ENCODE measurements at places on chromosomes 16 and 17.

DNA sequence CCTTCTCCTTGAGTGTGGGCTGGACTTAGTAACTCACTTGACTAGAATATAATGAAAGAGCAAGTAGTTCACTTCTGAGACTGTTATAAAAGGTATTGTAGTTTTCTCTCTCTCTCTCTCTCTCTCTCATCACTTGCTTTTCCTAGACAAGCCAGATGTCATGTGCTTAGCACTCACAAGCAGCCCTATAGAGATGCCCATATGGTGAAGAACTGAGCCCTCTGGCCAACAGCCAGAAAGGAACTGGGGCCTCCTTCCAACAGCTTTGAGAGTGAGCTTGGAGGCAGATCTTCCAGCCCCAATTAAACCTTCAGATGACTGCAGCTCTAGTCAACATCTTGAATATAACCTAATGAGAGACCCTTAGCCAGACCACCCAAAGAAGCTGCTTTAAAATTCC lies 440.5 kb downstream of the GRIN2A start:
- DNase-seq: no peak

- no peak for DNase-seq
Measured at GRCh38 chr17:3914312-3914670, 2.0 kb downstream of the P2RX1 start.

GRCh38 chr17:38687286-38687685 lies 12.5 kb upstream of the EPOP start:
- no peak for DNase-seq

DNA sequence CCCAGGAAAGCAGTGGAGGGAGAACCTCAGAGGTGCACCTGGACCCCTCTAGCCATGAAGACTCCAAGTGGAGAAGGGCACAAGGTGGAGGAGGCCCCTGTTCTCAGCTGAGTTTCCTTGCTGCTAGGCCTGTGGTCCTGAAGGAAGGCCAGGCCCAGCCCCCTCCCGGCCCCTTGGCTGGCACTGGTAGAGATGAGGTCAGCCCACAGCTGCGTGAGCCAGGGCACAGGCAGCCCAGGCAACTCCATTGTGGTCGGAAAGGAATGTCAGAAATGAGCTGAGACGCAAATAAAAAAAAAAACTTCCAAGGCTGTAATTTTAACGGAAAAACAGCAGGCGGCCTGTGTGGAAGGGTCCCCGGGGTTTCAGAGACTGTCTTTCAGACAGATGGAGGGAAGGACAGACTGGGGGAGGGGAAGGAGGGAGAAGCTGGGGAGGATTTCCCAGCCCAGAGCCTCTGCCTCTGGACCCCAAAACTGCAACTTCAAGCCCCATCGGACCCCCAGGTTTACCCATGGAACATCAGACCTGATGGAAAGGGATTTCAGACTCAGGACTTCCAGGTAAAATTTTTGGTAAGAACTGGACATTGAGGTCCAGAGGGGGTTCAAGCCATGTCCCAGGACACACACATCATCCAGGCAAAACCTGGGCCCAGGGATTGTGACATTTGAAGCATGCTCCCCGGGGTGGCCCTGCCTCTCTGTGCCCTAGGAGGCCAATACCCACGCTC lies 25.6 kb upstream of the MRPS23 start:
- DNase-seq: no peak

DNA sequence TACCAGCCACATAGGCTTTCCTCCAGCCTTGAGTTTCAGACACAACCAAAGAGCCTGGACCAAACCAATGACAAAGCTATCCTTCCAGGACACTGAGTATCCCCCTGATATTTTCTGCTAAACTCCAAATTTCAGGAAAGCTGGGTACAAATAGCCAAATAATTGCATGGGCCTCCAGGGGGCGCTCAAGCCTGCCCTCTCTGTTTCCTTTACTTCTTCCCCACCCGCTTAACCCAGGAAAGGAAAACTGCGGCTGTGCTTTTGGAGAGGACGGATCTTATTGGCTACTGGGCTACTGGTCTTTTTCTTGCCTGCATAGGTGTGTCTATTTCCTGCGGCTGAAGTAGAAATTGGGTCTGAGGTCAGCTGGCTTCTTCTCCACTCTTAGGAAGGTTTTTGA lies 30.1 kb downstream of the GNGT2 start:
- DNase-seq: peak; percentile 18

GRCh38 chr16:79754501-79754900 lies 154.0 kb upstream of the MAF start:
- DNase-seq: no peak

DNA sequence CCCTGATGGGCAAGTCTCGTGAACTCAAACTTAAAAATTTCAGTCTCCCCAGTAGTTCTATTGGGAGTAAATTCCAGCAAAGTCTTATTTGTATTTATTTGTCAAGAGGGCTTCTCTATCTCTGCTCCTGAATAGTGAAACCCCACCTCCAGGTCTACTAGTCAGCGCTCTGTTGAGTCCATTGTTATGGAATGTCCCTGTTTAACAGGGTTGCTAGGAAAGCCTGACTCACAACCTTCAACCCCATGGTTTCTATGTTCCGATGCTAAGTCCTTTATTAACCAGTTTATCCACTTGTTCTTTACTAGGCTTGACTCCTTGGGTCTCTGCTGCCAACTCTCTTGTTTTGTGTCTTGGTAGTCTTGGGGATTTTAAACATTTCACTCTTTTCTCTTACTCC lies 250.7 kb upstream of the MYOCD start:
- no peak for DNase-seq

DNA sequence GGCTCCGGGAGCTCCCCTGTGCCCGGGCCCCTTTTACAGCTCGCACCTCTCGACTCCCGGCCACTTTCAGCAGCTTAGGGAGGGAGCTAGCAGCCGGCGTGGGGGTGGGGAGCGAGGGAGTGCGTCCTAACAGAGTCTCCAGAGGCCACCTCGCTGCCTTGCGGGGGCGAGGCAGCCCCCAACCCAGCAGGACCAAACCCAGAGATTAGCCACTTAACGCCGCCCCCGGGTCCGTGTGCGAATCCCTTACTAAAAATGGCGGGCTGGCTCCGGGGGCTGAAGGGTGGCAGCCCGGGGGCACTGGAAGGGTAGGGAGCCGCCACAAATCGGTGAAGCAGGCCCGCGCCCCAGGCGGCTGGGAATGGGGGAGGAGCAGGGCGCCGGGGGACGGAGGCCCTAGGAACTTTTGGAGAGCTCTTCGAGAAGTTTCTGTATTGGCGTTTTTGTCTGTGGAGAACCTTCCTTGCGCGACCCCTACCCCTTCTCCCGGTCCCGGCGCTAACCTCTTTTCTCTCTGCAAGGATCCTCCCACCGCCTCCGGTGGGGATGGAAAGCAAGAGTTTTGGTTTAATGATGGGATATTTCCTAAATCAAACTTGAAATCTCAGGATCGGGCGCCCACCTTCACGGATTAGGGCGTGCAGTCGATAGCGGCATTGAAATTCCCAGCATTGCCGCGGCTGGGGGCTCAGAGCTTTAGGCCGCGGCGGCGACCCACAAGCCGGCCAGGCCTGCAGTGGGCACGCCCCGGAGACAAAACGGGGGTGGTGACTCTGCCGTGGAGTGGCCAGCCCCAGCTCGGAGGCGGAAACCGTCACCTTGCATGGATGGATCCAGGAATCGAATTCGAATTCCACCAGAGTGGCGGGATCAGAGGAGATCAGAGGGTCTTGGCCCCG lies 793 bp upstream of the IRX3 start:
- no peak for DNase-seq

GRCh38 chr17:28875848-28876550 lies 21.2 kb downstream of the ERAL1 start:
- no peak for DNase-seq

GRCh38 chr17:73064084-73064938 lies 28.2 kb downstream of the SLC39A11 start:
- DNase-seq: no peak

- DNase-seq: no peak
Measured at GRCh38 chr17:77003699-77004098, 135.5 kb downstream of the MGAT5B start.

DNA sequence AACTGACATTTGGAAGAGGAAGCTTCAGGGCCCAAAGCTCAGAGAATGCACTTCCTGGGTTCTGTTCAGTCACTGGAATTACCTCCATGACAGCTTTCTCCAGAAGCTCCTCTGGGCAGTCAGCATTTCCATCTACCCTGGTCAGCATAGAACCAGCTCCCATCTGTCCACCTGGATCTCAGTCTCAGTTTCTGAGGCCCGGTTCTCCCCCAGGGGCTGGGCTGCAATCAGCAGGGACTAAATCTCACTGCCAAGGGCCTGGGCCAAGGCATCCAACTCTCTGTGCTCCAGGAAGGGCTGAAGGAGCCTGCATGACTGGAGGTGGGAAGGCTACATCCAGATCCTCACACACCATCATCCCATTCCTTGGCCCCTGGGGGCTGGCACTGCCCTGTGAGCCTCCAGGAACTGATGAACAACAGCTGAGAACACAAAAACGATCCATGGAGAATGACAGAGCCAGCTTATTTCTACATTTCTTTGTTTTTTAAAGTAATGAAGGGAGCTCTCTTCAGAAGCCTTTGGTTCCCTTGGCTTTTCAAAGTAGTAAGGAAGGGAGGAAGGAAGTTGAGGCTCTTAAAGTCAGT lies 66.3 kb upstream of the MRTFB start:
- no peak for DNase-seq

- DNase-seq: no peak
Measured at GRCh38 chr17:51828901-51829300, 329.6 kb downstream of the CA10 start.

- DNase-seq: no peak
Measured at GRCh38 chr17:3513305-3514035, 37.7 kb downstream of the ASPA start.

DNA sequence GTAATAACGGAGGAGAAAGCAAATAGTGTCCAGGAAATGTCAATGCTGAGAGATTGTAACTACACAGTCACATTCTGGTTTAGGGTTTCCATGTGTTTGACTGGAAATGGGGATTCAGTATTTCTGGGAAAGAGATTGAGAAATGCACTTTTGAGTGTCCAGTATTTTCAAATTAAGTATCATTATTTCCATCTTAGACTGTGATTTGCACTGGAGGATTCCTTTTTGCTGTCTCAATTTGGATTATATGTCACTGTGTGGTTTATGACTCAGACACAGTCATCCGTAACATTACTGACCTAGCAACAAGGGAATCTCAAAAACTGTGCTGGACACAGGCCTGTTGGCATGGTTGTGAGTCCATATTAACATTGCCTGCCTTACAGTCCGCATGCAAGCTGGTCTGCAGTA lies 681.4 kb downstream of the CDH11 start:
- DNase-seq: no peak

DNA sequence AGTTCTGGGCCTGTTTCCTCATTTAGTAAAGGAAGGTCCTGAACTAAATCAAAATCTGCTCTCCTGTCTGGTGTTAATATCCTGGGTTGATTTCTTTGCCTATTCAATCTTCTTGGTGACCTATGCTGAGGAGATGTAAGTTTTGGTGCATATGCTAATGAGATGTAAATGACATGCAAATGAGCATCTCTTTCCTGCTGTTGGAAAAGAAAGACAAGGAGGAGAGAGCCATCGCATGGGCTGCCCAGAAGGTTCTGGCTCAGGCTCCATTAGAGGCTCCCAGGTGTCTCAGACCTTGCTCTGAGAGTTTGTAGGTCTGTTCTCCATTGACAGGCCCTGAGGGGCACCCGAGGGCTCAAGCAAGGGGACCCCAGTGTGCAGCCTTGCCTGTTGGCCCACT lies 3.3 kb downstream of the ABI3 start:
- no peak for DNase-seq

DNA sequence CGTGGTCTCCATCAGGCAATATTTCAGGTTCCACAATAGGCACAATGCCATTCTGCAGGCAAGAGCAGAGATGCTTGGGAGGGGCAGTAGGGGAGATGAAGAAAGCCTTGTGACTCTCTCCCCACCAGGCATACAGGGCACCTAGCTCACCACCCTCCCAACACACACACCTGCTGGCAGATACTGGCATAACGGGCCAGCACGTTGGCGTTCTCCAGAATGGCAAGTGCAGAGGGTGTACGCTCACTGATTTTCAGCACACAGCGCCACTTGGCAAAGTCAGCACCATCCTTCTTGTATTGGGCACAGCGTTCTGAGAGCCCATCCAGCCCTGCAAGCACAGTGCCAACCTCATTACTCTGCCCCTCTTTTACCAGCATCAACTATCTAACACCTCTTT lies 2.2 kb downstream of the ALDOC start:
- DNase-seq: no peak

DNA sequence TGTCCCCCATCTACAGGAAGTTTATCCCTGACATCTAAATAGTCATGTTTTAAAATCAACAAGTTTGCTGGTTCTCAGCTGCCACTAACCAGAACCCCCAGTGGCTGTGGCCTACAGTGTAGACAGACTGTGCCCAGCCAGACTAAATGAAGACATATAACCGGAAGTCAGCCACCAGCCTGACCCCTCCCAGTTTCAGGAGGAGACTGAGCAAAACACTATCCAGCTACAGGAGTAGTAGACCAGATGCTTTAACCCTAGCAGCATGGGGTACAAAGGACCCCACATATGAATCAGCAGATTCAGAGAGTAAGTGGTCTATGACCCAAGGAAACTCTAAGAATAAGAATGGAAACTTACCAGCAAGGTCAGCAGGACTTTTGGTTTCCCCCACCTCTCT lies 83.4 kb downstream of the HIC1 start:
- DNase-seq: no peak

- no peak for DNase-seq
Measured at GRCh38 chr17:10751563-10751962, 21.7 kb upstream of the TMEM220 start.

DNA sequence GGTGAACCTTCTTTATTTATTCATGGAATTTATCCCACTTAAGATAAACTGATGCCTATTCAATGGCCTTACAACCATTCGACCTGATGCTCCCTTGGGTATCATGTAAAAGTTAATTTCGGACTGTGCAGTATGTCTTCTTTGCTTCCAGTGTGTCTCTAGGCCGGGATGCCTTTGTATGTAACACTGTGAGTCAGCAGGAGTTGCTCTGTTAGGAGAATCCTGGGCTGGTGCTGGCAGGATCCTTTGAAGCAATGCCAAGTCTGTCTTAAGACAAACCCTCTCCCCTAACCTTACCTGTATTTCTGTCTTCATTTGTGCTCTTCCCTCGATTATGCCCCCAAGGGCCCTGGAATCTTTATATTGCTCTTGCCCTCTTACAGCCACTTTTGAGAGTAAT lies 37.9 kb upstream of the ABCA8 start:
- no peak for DNase-seq

- DNase-seq: no peak
Measured at GRCh38 chr16:58931436-58931835, 197.3 kb upstream of the GOT2 start.

DNA sequence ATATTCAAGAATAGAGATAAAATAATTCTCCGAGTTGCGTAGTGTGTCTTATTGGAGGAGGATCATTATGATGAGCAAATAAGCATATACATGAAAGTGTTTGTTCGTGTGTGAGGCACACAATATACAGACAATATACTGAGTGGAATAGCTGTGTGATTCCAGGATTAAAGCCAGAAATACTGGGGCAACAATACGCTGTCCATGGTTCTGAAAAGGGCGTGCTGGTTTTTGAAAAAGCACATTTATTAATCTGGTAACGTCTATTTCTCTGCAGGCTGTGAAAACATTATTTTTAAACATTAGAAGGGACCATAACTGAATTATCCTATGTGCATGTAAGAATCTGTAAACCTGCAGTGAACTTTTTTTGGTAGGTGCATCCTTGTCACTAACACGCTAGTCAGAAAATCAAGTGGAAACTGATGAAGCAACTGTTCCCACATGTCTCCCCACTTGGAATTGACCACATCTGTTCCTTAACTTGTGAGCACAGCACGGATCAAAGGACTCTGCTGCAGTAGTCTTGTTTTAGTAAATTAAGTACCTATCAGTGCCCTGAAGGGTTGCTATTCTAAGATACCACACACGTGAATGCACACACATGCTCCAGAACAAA lies 346.0 kb downstream of the GRIN2A start:
- no peak for DNase-seq
